A549 treated with dexamethasone at 1 μM for 4 hours (cell line): ENCODE measurements at places on chromosomes 6 and 20. TPM values are rescaled to one million over a fixed set of nuclear protein-coding genes. Genes with fewer than 3 reads are reported as not detected.

RGS17 gene
- total RNA-seq, result 4.2 to 7.3 TPM (median 6.5 TPM) in 5 replicates

TMEM244 gene
- total RNA-seq, result not detected in 5 replicates

PI16 gene
- not detected in 5 replicates for total RNA-seq

PCSK2 gene
- total RNA-seq, result not detected in 5 replicates

VIP gene
- total RNA-seq, result not detected in 5 replicates

TMEM170B gene
- total RNA-seq, result 0.61 to 1.1 TPM (median 0.87 TPM) in 5 replicates

FAM110A gene
- total RNA-seq, result 5.1 to 10.5 TPM (median 10.0 TPM) in 5 replicates

GNMT gene
- 0.08 to 0.19 TPM (median 0.13 TPM) in 4 of 5 replicates, not detected in the other for total RNA-seq

KIF6 gene
- total RNA-seq, result 0.15 to 0.34 TPM (median 0.23 TPM) in 5 replicates
